Activated gamma-delta T cell treated with anti-CD3 and anti-CD28 coated beads, Interleukin-2, amount 50 U/mL, for 16 hours (primary cell): ENCODE measurements at places on chromosomes 4 and X.

GRCh38 chr4:87677731-87678130, 27.7 kb downstream of the DMP1 start:
- DNase-seq: no peak

DNA sequence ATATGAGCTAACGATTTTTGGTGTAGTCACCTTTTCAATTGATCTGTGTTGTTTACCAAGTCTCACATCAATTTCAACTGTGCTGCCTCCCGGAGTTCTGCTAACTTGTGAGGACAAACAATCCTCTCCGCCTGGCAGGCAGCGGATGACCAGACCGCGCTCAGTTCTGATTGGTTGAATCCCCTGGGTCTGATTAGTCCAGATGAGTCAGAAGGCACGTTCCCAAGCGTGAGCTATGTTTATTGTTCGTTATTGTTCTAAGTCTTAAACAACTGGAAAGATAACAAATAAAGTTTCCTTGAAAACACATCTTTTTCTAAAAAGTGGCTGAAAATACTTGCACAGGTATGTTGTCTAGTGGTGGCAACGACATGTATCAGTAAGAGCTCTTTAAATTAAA, 37.9 kb upstream of the TRPC3 start:
- DNase-seq: no peak

- DNase-seq: no peak
Measured at GRCh38 chrX:155188786-155189185, 27.5 kb upstream of the VBP1 start.

DNA sequence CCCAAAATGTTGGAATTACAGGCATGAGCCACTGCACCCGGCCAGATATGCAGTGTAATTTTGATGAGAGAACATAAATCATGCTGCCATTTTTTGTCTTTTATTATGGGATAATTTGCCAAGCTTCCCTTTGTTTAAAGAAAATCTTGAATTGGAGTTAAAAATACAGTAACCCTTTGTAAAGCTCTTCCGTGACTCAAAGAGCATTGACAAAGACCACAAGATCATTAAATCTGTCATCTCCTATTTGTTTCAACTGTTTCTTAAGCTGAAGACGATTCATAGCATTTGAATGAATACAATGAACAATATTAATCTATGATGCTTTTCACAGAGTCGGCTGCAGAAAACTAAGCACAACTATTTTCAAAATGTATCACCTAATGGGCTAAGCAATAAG, 132.6 kb downstream of the ANAPC4 start:
- DNase-seq: no peak

- no peak for DNase-seq
Measured at GRCh38 chr4:123851521-123851920, 454.9 kb downstream of the SPRY1 start.

GRCh38 chr4:43048570-43048969, 156.1 kb downstream of the GRXCR1 start:
- no peak for DNase-seq

GRCh38 chr4:121166976-121167375, 2.9 kb upstream of the TNIP3 start:
- no peak for DNase-seq

- no peak for DNase-seq
Measured at GRCh38 chr4:183807420-183808096, 97.5 kb upstream of the STOX2 start.

DNA sequence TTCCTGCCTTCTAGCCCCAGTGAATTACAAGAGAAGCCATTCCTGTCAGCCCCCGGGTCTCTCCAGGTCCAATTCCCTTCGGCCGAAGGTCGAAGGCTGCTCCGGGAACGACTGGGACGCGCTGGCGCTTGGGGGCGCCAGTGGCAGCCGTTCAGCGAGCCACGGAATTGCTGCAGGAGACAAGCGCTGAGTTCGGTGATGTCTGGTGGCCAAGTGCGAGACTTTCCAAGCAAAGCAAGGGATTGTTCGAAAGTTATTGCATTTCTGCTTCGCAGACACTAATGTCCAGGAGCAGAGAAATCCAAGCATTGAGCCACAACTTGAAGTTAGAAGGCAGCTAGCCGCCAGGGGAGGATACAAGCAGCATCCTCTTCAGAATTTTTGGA, 1.1 kb upstream of the DKK2 start:
- DNase-seq: no peak

DNA sequence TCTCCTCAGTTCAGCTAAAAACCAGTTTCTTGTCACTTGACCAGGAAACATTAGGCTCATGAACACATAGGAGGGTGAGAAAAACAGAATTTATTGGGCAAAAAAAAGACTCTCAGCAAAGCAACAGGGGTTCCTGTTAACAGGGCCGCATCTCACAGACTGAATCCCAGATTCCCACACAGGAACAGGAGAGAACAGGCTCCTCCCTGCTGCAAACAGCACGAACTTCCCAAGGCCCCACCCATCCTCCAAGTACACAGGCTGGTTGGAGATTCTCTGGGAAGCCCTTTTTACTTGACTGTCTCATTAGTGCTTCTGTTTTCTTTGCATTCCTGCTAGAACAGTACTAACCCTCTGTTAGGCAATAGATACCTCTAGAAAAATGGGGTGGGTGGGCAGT, 52.4 kb upstream of the IL21 start:
- no peak for DNase-seq

DNA sequence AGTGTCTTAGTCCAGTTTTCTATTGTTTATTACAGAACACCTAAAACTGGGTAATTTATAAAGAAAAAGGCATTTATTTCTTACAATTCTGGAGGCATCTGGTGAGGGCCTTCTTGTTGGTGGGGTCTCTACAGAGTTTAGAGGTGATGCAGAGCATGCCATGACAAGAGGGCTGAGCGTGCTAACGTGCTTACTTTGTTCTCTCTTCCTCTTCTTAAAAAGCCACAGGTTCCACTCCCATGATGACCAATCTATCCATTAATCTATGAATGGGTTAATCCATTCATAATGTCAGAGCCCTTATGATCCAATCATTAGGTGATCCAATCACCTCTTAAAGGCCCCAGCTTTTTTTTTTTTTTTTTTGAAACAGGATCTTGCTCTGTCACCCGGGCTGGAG, 291.5 kb upstream of the GALNTL6 start:
- no peak for DNase-seq

- no peak for DNase-seq
Measured at GRCh38 chrX:40964633-40965586, 120.3 kb upstream of the USP9X start.

DNA sequence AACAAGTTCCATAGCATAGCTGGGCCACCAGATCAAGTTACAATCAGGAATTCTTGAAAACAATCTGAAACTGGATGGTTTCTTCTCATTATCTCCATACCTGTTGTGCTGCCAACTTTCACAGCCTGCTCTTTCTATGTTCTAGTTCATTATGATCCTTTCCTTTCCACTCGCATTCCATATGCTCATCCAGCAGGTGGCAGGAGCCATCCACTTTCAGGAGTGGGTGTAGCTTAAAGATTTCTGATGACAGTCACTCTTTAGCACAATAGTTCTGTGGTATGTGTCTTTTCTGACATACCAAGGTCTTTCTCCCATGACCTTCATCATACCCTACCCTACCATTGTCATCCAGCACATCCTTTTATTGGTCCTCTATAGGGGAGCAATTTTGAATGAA, 46.4 kb downstream of the PAGE2 start:
- DNase-seq: no peak

GRCh38 chr4:150750824-150751223, 168.9 kb downstream of the MAB21L2 start:
- no peak for DNase-seq

DNA sequence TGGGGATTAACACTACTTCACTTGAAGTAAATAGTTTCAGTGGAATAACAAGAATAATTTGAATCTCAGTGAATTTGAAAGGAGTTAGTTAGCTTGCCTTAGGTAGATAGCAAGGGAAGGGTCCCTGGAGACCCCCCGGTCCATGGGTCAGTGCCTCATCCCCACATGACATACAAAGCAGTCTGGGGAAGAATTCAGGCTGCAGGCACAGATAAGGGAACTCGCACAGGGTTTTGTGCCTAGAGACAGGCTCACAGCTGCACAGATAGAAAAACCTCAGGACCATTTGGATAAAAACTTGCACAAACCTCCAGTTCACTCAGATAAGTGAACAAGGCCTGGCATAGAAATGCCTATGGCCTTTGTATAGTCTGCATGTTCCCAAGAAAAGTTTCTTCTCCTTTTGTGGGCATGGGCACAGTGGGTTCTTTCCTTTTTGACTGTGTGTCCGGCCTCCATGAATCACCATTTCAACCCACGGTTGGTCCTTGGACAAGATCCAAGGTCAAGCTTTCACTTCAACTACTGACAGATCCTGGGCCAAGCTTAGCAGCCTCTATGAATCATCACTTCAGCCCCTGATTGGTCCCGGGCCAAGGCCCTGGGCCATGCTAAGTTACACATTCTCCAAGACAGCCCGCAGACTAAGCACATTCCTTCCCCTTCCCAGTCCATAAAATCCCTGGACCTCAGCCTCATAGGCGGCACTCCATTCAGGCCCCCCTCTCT, 108.3 kb upstream of the KLHL4 start:
- DNase-seq: no peak

DNA sequence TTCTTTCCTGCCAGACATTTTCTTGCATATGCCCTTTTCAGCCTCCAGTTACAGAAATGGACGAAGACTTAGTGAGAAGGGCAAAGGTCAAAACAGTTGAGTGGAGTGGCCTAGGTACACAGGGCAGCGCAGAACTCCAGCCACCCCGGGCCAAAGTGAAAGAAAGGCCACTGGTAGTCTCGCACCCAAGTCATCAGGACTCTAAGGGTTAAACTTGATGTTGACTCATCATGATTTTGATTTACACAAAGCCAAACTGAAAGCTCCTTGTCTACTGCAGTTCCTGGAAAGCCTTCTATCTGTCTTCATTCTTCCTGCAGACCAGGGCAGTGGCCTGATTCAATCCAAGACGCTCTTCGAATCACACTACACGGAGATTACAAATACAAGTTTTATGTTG, 2.6 kb upstream of the IL13RA1 start:
- DNase-seq: no peak

- DNase-seq: no peak
Measured at GRCh38 chr4:138910195-138910913, 105.2 kb upstream of the NOCT start.

GRCh38 chrX:74421036-74421739, at the start of gene SLC16A2:
TSS of gene SLC16A2 (plus strand) at chrX:74421493. CDS start at chrX:74421638, 145 bp downstream.
- peak; percentile 7 for DNase-seq

DNA sequence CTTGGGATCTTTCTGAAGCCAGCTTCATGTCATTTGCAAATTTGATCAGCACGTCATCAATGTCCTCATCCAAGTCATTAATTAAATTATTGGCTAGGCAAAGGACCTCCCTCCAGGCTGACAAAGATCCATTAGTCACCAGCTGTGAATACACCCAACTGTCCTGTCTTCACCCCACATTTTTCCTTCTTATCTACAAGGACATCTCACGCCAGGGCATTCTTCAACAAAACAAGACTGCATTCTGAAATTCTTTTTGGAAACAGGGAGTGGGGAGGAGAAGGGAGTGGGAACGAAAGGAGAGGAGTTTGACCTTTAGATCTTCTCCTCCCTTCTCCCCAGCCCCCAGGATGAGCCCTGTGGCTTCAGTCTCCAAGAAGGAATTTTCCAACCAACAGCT, 32.7 kb downstream of the NLGN3 start:
- DNase-seq: no peak

GRCh38 chrX:54747733-54748393, 50.2 kb downstream of the ITIH6 start:
- no peak for DNase-seq
